ENCODE measurements at places on chromosomes 11 and 22.

DNA sequence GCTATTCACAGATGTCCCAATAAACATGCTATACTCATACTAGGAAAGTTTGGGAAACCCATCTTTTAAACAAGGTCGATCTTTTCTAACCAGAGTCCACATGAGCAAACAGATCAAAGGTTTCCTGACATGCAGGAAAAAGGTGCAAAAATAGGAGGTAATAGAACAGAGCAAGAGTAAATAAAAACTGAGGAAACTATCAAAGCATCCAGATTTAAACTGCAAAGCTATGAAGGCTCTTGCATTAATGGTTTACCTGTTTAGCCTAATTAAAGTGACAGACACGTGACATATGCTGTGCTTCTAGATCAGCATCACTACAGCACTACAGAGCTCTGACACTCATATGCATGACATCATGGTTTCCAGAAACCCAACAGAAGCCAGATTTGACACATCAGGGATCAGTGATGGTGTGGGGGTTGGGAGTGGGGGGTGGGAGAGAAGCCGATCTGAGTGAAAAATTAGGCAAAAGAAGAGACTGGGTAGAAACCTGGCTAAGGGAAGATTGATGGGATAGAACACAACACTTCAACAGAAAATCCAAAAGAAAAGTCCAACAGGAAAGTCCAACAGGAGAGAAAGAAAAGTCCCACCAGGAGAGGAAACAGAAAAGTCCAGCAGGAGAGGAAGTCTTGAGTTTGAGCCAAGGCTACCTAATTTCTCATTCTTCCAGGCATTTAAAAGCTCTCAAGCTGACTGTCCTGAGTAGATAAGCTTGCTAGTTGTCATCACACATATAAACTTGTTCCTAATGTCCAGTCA is 262.3 kb downstream of the SOX6 start:
- H3K4me3 ChIP-seq = no peak overlapping the region
- no peak overlapping the region for H3K27ac ChIP-seq
- H3K4me1 ChIP-seq = 0 out of 2 replicates have a peak, but pooled peaks cover 6% of the 10 kb centered on the region
- no peak for DNase-seq
- no peaks in the 10 kb centered on the region for H3K36me3 ChIP-seq

DNA sequence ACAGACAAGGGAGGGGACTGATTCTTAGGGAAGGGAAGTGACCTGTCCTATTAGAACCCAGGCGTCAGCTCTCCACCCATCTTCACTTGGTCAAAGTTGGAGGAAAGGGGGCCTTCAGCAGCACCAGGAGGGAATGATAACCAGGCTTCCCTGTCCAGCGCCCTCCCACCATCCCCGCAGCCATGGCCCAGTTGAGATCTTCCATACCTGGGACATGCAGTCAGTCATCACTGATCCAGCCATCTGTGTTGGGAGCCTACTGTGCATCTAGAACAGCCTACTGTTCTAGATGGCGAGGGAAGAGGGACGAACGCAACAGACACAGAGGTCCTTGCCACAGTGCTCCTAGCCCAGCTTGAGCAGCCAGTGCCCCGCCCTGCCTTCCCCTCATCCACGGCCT is 40.6 kb downstream of the PDGFB start:
- peaks cover 2% of the 10 kb centered on the region for H3K4me1 ChIP-seq
- H3K36me3 ChIP-seq = no peaks in the 10 kb centered on the region
- no peak overlapping the region for H3K27ac ChIP-seq
- H3K4me3 ChIP-seq = no peak overlapping the region
- no peaks in the 10 kb centered on the region for H3K27me3 ChIP-seq

- H3K36me3 ChIP-seq = no peaks in the 10 kb centered on the region
- no peak overlapping the region for H3K27ac ChIP-seq
- no peaks in the 10 kb centered on the region for H3K27me3 ChIP-seq
- peaks cover 20% of the 10 kb centered on the region for H3K4me1 ChIP-seq
- DNase-seq = no peak
- H3K4me3 ChIP-seq = no peak overlapping the region
Measured at GRCh38 chr11:116336540-116336939, 436.2 kb downstream of the BUD13 start.

GRCh38 chr11:110478410-110478809 is 48.7 kb downstream of the FDX1 start:
- no peak overlapping the region for H3K27ac ChIP-seq
- H3K27me3 ChIP-seq = no peaks in the 10 kb centered on the region
- H3K4me1 ChIP-seq = peaks cover 11% of the 10 kb centered on the region
- H3K36me3 ChIP-seq = no peaks in the 10 kb centered on the region

- no peaks in the 10 kb centered on the region for H3K4me1 ChIP-seq
- no peak overlapping the region for H3K27ac ChIP-seq
- no peak overlapping the region for H3K4me3 ChIP-seq
- no peaks in the 10 kb centered on the region for H3K27me3 ChIP-seq
- peaks cover 4% of the 10 kb centered on the region for H3K36me3 ChIP-seq
Measured at GRCh38 chr22:23283591-23284503, 103.5 kb downstream of the BCR start.

DNA sequence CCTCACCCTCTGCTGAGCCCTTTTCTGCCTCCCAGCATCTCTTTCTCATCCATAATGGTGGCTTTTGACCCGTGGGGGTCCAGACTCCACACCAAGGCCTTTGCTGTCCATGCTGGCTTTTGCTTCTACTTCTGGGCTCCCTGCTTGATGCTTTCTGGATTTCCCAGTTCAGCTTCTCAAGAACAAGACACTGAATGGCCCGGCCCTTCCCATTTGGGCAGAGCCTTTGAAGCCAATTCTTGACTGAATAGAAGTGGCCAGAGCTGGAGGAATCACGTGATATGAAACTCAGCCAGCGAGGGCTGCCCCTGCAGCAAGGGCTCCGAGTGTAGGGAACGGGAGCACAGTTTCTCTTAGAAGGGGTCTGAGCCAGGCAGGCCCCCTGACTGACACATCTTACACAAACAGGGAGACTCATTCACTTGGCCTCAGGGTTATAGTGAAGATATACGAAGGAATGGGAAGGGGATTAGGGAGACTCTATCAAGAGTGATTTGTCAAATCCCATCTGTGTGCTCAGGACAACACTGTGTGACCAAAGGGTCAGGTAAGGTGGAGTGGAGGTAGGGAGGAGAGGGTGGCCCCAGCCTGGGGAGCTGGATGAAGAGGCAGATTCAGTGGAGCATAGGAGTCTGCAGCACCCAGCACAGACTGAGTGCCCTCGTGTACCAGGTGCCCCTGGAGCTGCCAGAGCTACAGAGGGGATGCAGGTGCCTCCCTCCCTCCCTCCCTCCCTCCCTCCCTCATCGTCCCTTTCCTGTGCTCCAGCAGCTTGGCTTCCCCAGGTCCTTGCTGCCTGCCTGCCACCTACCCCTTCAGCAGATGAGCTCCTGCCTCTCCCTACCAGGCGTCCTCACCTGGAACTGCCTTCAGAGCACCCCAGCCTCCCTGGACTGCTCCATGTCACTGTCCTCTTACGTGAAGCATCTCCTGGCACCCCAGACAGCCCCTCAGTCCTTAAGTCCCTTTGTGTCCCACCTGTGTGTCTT is 106.0 kb downstream of the TRIM29 start:
- DNase-seq = no peak
- no peaks in the 10 kb centered on the region for H3K27me3 ChIP-seq

GRCh38 chr11:131932584-131933325 is 562.3 kb downstream of the NTM start:
- H3K27me3 ChIP-seq = no peaks in the 10 kb centered on the region
- DNase-seq = no peak
- 0 out of 2 replicates have a peak, but pooled peaks cover 4% of the 10 kb centered on the region for H3K4me1 ChIP-seq
- no peak overlapping the region for H3K4me3 ChIP-seq

GRCh38 chr11:15651033-15651432 is 536.3 kb downstream of the INSC start:
- H3K27ac ChIP-seq = no peak overlapping the region
- H3K4me3 ChIP-seq = peak overlapping the region; percentile 58
- DNase-seq = peak; percentile 13
- H3K36me3 ChIP-seq = no peaks in the 10 kb centered on the region
- H3K27me3 ChIP-seq = 0 out of 2 replicates have a peak, but pooled peaks cover 4% of the 10 kb centered on the region

DNA sequence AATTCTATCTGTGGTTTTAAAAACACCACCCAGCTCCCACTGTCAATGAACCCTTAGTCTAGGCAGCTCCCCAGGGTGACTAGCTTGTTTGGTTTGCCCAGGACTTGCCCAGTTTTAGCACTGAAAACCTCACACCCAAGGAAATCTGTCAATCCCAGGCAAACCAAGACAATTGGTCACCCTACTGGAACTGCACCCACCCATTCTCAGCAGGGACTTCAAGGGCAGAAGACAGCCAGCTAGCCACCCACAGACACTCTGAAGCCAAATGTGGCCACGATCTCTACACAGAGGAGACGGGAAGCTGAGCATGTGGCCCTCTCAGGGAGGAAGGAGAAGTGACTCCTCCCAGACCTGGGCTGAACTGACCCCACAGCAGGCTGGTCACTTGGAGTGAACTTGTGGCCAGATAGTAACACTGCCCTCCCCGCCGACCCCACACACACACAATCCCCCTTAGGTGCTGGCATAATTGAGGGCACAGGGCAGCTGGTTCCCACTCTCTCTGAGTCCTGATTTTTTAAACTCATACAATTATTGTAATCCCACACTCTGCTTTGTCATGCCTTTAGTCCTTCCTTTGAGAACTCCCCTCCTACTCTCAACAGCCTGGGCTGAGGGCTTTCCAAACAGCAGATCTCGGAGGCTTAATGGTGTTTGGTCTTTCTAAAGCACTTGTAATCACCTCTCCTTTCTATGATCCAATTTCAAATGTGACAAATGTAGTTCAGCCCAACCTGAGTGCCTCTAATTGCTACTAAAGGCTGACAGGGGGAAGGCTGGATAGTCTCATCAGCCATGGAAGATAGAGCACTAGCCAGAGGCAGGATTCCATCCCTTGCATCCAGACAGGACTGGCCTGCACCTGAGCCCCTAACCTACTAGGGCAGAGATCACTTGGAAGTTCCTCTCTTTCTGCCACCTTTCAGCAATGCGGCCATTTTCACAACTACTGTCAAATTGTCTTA is 74.7 kb upstream of the DRD2 start:
- H3K4me1 ChIP-seq = peaks cover 25% of the 10 kb centered on the region
- no peak for DNase-seq
- no peaks in the 10 kb centered on the region for H3K27me3 ChIP-seq
- no peak overlapping the region for H3K27ac ChIP-seq

DNA sequence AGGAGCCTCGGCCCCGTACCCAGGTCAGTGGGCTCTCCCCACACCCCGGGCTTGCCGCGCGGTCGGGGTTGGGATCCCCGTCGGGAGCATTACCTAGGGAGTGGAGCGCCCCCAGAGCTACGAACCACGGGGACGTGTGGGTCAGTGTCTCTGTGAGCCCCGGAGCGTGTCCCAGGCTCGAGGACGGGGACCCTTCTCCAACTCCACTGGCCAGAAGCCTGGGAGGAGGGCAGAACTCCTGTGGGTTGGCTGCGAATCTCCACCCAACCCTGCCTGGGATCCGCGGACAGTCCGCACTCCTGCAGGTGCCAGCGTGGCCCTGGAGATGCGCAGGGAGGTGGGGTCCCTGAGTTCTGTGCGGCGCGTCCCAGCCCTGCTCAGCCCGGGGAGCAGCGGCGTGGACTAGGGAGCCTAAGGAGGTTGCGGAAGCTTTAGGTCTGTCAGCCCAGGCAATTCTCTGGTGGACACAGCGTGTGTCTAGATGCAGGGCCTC is 346 bp downstream of the PPFIBP2 start:
- no peaks in the 10 kb centered on the region for H3K36me3 ChIP-seq
- peak overlapping the region; percentile 86 for H3K4me3 ChIP-seq
- H3K27ac ChIP-seq = no peak overlapping the region
- peaks cover 30% of the 10 kb centered on the region for H3K4me1 ChIP-seq
- peaks cover 23% of the 10 kb centered on the region for H3K27me3 ChIP-seq

GRCh38 chr11:76030286-76030685 is 176.0 kb downstream of the WNT11 start:
- DNase-seq = peak; percentile 27
- H3K4me3 ChIP-seq = no peak overlapping the region
- no peak overlapping the region for H3K27ac ChIP-seq
- H3K27me3 ChIP-seq = no peaks in the 10 kb centered on the region
- no peaks in the 10 kb centered on the region for H3K36me3 ChIP-seq
- H3K4me1 ChIP-seq = peaks cover 18% of the 10 kb centered on the region

DNA sequence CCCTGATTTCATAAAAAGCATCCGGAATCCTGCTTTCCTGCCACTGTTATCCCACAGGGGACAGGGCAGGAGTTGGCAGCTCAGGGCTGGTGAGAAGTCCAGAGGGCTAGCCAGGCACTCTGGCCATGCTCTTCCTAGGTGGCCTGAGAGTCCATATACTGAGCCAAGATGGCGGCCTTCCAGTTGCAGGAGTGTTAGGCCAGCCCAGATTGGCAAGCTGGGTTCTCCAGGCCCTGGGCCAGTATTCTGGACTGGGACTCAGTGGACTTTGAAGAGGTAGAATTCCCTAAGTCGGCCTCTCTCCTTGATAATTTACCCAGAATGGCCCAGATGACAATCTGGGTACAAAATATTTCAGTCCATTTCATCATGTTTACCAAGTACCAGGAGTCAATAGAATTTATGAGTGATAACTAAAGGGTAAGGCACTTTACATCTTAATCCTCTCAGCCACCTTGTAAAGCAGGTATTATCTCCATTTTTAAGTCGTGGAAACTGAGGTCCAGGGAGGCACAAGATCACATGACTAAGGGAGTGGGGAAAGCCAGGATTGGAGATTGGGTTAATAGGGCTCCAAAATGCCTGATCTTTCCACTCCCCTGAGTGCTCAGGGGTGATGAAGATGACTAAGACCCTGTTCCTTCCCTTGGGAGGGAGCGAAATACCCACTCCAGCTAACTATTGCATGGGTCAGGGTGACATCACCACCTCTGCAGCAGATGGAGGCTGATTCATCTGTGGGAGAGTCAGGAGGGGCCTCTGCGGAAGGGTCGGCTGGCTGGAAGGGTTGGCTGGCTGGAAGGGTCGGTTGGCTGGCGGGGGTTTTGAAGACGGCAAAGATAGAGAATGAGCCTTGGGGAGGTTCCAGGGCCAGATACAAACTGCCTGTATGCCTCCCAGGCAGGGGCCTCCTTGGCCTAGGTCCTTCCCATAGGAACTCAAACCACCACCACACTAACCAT is 1.2 kb upstream of the MICALL1 start:
- peak overlapping the region; percentile 62 for H3K4me3 ChIP-seq
- H3K4me1 ChIP-seq = peaks cover 11% of the 10 kb centered on the region
- H3K27ac ChIP-seq = peak overlapping the region; percentile 50
- H3K27me3 ChIP-seq = no peaks in the 10 kb centered on the region
- H3K36me3 ChIP-seq = no peaks in the 10 kb centered on the region

DNA sequence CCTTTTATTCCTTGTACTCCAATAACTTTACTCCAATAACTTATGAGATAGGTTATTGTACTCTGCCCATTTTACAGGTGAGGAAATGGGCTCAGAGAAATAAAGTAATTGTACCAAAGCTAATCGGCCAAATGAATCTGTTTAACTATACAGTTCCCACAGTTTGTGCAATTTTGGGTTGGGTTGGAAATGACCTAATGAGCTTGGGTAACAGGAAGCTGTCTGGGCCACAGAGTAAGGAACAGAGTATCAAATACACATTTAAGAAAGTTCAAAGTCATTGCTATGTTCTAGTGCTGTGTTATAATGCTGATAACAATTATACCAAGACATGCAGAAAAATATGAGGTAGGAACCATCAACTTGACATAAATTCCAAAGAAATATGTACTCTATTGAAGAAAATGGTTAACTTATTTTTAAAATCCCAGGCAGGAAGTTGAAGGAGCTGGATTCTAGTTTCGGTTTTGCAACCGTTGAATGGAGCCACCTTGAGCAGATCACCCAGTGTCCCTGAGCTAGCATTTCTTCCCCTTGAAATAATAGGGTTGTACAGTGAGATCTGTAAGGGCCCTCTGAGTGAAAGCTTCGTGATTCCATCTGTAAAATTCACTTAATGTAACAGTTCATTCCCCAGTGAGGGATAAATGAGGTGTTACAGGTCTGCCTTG is 360.9 kb upstream of the NARS2 start:
- no peak for DNase-seq
- peaks cover 25% of the 10 kb centered on the region for H3K27me3 ChIP-seq
- H3K4me3 ChIP-seq = no peak overlapping the region
- H3K4me1 ChIP-seq = peaks cover 25% of the 10 kb centered on the region
